SIG-M5 (cell line): ENCODE measurements at places on chromosomes 2 and 18.

DNA sequence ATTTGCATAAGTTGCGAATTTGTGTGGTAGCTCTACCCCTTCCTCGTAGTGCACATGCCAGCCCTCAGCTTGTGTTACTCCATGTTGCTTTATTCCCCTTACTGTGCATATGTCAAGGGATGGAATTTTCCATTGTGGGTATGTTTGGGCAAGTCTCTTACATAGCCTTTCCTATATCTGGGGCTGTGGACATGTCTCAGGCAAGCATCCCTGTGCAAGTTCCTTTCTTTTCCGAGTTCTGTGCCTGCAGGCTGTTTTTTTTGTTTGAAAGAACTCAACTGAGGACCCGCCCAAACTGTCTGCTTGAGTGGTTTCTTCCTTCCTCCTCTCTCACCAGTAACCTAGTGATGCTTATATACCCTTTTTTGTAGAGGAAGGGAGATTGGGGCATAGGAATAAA lies 1739.1 kb upstream of the PIK3C3 start:
- no peak for DNase-seq

DNA sequence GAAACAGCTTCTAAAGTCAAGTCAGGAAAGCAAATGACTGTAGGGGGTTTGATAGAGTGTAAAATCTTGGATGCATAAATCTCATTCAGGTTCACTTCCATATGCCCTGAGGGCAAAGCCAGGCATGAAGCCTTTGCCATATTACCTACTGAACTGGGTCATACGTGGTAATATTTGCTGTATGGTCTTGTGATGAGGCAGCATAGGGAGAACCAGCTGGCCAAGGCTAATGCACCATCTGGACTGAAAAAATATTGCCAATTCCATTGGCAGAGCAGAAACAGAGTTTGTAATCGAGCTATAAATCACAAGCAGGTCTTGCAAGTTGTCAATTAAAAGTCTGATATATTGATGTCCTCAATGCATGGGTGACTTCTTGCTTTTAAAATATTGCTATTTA lies 243.8 kb downstream of the ERBB4 start:
- no peak for DNase-seq

- no peak for DNase-seq
Observed at GRCh38 chr2:191297033-191297432, 51.8 kb downstream of the MYO1B start.

GRCh38 chr2:222518570-222519381 lies 94.4 kb downstream of the SGPP2 start:
- DNase-seq = no peak

DNA sequence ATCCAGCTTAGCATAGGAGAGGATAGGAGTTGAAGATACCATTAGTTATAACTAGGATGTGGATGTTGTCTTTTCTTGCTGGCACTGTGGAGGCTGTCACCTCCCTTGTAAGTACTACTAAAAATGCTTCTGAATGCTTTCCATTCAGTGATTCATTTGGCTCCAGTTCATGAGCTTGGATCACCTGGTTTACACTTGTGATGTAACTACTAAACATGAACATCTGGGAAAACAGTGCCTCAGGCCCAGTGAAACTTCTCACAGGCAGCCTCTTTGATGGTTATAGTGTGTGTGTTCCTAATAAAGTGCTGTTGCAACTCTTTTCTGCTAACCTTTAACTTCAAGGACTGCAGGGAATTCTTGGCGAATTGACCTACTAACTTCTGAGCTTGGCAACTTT lies 13.0 kb upstream of the SLC9A2 start:
- no peak for DNase-seq

- DNase-seq = no peak
Observed at GRCh38 chr18:68429111-68429510, 285.8 kb downstream of the TMX3 start.

DNA sequence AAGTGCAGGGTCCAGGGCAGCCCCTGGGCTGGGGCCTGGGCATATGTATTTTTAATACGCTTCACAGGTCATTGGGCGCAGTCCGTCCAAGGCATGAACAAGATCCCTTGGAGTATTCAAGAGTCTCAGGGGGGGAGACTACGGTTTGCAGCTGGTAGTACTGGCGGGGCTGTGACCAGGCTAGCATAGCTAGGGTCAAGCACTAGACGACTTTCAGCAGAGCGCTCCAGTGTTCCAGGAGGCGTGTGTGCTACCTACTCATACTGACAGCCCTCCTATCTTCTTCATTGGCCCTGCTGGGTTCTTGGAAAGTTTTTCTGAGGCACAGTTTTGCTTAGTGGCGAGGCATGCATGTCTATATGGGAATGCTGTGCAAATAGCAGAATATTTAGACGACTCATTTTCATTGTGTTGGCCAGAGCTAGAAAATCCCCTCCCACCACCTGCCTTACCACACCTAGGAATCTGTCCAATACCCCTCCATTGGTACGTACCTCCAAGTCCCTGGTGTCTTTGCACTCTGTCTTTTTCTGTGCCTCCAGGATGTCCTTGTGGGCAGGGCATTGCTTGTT lies 68.2 kb downstream of the GLI2 start:
- no peak for DNase-seq

GRCh38 chr18:5419601-5420000 lies 124.1 kb upstream of the ZBTB14 start:
- DNase-seq = no peak

DNA sequence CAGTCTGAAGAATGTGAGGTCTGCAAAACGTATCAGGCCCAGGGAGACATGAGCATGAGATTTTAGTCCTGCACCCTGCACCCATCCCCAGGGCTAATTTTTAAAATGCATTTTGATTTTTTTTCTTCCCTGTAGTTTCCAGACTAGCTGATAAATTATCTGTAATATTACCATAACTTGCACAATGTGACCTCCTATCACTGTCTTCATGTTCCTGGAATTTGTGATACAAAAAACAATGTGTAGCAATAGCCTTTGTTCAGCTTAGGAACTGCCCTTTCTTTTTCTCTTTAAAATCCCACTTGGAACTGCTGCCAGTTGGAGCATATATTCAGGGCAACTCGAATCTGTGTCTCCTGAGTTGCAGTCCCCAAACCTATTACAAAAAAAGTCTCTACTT lies 222.8 kb upstream of the HS6ST1 start:
- no peak for DNase-seq

- no peak for DNase-seq
Observed at GRCh38 chr2:177262092-177262491, 2.4 kb downstream of the NFE2L2 start.

- no peak for DNase-seq
Observed at GRCh38 chr2:240400371-240401161, 34.9 kb upstream of the GPC1 start.

DNA sequence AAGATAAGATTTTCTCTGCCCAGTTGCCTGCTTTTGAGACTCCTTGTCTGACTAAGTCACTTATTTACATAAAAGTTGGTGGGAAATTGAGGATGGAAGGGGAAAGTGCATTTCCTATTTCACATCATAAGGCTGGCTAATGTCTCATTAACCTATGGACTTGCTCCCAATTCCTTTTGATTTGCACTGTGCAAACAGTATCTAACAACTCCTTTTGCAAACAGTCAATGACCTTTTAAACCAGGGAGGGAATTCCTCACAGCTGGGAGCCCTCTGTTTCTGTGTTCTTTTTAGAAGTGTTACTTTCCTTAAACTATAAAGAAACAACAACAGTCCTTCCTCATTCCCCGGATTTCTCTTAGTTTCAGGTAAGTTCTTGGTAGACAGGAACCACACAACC lies 272.8 kb downstream of the RND3 start:
- no peak for DNase-seq

- no peak for DNase-seq
Observed at GRCh38 chr18:29154758-29155725, 978.1 kb upstream of the CDH2 start.

GRCh38 chr2:111133603-111134002 lies 12.9 kb downstream of the BCL2L11 start:
- DNase-seq = no peak

DNA sequence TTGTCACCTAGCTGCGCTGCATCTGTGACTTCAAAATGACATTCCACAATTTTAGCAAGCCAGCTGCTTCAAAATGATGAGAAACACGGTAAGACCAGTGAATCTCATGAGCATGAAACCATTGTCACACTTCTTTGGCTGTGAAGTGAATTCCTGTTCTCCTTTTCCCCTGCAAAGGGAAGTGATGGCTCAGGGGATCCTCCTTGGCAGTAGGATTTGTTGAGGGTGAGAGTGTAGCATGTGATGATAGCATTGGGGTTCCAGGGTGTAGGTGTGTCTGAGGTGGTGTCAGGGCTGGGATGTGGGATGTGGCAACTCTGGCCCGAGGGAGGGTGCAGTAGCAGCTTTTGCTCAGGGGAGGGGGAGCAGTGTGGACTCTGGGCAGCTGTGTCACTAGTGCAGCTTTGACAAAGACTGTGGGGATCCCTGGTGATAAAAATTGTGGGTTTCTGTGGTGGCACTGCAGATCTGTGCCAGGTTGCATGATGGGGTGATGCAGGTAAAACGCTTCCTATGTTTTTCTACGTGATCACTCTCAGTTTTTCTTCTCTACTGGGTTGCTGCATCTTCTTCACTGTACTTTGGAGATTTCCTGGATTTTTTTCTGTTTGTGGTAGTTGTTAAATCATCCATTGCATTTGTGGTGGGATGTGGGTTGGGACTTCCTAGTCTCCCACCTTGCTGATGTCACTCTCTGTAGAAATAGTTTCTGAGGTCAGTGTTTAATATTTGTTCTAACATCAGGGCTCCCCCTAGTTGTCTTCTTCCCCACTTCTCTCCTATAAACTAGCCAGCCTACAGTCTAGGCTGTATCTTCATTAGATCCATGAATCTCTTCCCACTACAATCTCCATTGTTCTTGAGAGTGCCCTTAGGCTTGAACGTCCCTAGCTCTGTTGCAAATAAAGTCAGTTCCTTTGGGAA lies 107.0 kb downstream of the ACTR3 start:
- DNase-seq = no peak

- DNase-seq = no peak
Observed at GRCh38 chr2:195016841-195017240, 640.2 kb upstream of the SLC39A10 start.

GRCh38 chr2:10619643-10620042 lies 70.1 kb downstream of the NOL10 start:
- DNase-seq = no peak

DNA sequence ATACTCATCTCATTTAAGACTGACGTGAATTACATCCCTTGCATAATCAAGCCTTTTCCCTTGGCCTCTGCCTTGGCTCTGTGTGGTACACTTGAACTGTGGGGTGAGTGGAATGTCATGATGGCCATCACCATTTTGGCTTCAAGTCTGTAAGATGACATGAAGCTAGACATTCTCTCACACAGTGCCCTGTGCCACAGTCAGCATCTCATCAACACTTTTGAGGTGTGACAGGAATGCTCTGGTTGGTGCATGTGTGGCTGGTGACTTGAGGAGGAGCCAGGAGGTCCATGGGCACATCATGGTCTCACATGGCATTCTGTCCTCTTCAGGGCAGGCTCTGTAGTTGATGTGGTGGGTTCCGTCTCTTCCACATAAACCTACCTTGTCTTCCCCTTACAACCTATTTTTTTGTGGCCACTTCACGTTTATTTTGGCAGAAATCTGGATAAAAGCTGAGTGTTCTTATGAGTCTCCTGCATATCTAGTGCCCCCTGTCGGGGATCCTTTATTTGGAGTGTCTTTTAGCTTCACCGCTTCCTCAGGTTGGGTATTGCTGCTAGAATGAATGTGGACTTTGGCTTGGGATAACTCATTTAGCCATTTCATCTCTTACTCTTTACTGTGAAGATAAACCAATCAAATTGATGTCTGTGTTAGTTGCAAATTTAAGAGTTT lies 28.1 kb downstream of the MAP4K4 start:
- no peak for DNase-seq

DNA sequence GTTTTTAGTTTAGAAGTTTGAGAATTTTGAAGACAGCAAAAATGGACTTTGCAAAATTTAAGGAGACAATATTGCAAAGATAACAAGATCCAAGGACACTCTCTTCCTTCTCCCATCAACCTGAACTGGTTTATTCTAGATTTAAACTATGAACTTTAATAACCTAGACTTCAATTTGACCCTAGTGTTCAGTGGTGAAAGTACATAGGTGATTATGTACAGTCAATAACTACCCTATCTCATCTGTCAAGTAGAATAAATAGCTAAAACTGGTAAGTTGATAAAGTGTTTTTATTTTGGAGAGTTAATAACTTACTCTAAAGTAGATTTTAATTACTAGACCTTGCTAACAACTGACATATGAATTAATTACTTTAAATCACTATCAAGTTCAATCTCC lies 52.9 kb upstream of the NFE2L2 start:
- DNase-seq = no peak

DNA sequence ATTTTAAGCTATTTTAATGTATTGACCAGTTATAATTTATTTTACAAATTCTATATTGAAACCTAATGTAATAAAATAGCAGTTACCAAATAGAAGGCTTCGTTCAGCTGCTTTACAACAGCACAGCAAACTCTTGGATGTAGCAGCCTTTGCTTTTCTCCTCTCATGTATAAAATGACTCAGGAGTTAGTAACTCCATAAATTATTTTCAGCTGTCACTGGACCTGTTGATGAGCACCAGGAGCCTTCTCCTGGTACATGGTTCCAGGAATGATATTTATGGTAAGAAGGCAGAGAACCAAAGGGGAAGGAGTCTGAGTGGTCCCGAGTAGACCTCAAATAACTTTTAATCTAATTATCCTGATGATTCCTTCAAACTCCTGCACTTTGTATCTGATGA lies 256.4 kb upstream of the NETO1 start:
- no peak for DNase-seq

DNA sequence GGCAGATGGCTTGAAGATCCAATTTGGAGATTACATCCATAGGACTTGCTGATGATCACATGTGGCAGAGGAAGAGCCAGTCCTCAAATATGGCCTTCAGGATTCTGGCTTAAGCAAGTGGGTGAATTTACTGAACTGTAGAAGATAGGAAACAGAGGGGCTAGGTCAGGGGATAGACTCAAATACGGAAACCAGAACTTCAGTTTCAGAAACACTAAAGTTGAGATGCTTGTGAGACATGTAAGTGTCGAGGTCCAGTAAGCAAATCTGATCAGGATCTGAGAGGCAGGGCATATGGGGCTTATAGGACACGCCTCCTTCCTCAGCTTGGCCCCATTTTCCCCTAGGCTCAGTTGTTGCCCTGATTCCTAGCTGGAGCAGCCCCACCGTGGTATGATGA lies 107.7 kb downstream of the LBH start:
- no peak for DNase-seq

DNA sequence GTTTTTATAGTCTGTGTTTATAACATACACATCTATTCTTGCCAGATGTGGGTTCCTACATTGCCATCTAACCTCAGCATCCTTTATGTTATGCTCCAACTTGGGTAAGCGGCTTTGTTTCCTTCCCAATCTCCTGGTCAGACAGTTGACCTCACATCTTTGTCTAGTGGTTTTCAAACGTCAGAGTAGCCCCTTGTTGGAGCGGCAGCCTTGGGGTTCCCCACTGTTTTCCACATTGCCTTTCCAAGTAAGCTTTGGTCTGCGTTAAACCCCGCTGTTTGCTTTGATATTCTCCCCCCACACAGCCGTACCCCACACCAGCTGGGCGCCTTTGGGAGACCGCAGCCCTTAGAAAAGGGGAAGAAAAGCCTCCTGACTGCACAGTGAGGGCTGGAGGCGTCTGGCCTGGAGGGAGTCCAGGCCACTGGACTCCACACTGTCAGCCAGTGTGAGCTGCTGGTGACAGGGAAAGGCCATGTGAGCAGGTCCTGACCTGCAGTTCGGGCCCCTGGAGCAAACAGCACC lies 83.3 kb downstream of the MALT1 start:
- DNase-seq = no peak

GRCh38 chr18:64365106-64365505 lies 216.2 kb upstream of the LINC00305 start:
- DNase-seq = no peak

GRCh38 chr2:88754585-88755320 lies 63.3 kb downstream of the RPIA start:
- DNase-seq = no peak
